NT2/D1 (cell line): ENCODE measurements at places on chromosomes 16 and 17.

GRCh38 chr17:45733781-45734180 is 50.3 kb upstream of the CRHR1 start:
- no peak for DNase-seq

DNA sequence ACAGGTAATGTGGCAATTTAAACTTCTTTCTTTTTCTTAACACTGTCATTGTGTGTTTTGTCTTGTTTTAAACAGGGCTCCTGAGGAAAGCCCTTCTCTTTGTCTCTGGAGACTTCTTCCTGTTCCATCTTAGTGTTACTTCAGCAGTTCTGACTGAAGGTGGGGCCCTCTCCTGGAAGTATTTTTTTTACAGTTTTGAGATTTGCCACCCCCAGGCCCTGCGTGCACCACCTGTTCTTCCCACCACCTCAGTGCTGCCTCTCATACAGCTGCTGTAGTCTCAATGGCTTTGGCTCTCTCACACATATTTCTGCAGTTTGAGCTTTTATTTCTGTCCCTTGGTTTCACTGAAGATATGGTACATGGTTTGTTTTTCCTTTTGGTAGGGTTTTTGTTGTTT is 52.5 kb upstream of the ALDH3A1 start:
- DNase-seq = no peak

DNA sequence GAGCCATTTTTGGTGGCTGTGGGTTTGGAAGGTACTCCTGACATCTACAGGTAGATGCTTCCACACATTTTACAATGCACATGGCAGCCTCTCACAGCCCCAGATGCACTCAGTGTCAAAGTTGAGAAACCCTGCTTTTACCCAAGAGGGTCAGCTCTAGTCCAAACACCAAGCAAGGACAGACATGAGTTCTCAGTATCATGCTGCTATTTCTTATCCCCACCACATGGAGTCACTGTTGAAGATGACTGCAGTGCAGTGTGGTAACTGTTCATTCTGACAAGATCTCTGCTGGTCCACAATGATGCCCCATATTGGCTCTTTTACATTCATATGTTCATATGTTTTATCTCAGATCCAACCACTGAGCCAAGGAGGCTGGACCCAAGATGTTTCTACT is 50.5 kb upstream of the SALL1 start:
- DNase-seq = no peak

DNA sequence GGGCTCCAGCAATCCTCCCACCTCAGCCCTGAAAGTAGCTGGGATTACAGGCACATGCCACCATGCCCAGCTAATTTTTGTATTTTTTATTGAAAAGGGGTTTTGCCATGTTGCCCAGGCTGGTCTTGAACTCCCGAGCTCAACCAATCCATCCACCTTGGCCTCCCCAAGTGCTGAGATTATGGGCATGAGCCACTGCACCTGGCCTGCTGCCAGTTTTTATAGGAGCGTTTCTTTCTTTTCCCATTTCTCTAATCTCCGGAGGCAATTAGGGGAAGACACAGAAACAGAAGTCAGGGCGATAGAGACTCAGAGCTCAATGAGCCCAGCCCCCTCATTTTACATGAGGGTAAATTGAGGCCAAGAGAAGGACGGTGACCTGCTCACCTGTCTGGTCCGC is 10.4 kb downstream of the MGAT5B start:
- DNase-seq = no peak
